ENCODE measurements at places on chromosomes 16 and 17.

DNA sequence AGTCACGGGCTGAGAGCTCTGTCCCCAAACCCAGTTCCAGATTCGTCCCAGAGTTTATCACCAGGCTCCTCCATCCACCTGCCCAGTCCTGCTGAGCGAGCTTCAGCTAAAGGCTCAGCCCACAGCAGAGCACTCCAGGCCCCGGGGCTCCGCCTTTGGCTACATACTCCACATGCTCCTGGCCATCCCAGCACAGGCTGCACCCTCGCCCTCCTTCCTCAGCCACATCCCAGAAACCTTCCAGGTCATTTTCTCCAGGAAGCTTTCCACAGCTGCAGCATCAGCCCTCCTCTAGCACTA is 4.7 kb upstream of the CD2BP2 start:
- DNase-seq = no peak

GRCh38 chr16:75922250-75922649 is 196.0 kb upstream of the CPHXL start:
- DNase-seq = no peak

DNA sequence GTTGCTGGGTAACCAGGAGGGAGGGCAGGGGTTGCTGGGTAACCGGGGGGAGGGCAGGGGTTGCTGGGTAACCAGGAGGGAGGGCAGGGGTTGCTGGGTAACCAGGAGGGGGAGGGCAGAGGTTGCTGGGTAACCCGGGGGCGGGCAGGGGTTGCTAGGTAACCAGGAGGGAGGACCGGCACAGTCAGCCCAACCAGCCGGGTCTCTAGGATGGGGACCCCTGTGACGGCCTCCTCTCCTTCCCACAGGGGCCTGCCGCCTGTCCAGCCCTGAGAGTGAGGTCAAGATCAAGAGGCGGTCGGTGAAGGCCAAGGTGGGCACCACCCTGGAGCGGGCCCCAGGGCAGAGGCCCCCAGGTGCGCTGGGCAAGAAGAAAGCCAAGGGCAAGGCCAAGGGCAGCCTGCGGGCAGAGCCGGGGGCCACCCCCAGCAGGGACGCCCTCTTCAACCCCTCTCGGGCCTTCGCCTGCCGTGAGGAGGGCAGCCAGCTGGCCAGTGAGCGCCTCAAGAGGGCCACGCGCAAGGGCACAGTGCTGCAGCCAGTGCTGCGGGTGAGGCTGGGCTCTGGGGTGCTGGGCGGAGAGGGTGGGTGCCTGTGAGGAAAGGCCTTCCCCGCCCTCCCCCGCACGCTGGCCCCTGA is 54.6 kb downstream of the ACTG1 start:
- no peak for DNase-seq

DNA sequence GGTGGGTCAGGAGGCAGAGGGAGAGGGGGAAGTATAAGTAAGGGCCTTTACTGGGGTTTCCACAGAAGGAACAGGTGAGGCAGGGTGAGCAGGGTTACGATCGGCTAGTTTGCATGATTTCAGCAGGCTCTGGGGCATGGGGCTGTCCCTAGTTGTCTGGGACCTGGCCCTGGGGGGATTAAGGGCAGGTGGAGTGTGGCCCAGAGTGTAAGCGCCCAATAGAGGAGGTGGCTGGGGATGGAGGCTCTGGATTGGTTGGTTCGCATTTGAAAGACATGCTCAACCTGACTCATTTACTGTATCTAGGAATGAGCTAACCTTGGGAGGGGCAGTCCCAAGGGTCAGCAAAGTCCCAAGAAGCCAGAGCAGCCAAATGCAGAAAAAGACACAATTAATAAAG is 230.3 kb downstream of the MAP2K4 start:
- DNase-seq = no peak

- no peak for DNase-seq
These were observed 7.1 kb upstream of the CPSF4L start for GRCh38 chr17:73268582-73269328.

DNA sequence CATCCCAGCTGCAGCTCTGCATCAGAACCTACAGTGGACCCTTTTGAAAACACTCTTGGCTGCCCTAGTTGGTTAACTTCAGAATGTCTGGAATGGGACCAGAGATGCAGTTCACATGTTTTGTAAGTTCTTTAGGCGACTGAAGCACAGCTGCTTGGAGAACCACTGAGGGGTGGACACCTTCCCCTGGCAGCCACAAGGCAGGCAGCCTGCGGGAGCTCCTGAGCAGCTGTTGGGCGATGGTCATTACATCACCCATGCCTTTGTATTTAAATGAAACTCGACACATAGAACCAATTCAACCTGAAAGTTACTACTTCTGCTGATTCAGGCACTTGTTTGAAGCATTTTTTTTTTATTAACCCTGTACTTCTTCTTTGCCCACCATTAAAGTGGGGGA is 151.5 kb downstream of the LGALS9B start:
- no peak for DNase-seq

DNA sequence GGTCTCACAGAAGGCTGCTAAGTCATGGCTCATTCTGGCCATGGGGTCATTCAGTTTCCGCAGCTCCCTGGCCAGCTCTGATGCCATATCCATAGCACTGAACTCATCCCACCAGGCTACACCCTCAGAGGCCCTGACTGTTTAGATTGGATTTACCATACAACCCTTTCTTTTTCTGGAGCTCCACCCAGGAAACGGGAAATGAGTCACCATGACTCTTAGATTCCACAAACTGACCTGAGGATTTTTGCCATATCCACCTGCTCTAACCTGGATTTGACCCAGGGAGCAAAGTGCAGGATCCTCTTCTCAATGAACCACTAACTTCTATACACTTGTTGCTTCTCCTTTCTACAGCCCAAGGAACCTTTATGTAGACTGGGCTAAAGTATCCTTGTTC is 20.3 kb upstream of the CALB2 start:
- DNase-seq = no peak

DNA sequence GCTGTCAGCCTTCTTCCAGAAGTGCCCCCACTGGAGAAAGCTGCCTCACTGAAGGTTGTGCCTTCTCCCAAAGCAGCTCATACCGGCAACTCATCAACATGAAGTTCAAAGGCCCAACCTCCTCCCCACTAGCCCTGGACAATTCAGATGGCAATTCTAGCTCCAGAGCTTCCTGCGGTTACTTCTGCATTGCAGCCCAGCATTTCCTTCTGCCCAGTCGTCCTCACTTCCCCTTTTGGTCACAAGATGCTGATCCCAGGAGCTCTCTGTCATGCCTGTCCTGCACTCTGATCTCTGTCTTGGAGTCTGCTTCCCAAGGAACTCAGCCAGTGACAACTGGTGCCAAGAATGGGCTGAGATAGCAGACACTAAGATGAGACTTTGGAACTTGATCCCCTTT is 178.2 kb upstream of the SOX9 start:
- DNase-seq = no peak

- DNase-seq = no peak
These were observed 2.8 kb downstream of the VPS9D1 start for GRCh38 chr16:89717688-89718505.
